ENCODE measurements at places on chromosomes 12 and 14.
A peak's percentile ranks its signal among the peaks of the same experiment; 100 is the strongest.

DNA sequence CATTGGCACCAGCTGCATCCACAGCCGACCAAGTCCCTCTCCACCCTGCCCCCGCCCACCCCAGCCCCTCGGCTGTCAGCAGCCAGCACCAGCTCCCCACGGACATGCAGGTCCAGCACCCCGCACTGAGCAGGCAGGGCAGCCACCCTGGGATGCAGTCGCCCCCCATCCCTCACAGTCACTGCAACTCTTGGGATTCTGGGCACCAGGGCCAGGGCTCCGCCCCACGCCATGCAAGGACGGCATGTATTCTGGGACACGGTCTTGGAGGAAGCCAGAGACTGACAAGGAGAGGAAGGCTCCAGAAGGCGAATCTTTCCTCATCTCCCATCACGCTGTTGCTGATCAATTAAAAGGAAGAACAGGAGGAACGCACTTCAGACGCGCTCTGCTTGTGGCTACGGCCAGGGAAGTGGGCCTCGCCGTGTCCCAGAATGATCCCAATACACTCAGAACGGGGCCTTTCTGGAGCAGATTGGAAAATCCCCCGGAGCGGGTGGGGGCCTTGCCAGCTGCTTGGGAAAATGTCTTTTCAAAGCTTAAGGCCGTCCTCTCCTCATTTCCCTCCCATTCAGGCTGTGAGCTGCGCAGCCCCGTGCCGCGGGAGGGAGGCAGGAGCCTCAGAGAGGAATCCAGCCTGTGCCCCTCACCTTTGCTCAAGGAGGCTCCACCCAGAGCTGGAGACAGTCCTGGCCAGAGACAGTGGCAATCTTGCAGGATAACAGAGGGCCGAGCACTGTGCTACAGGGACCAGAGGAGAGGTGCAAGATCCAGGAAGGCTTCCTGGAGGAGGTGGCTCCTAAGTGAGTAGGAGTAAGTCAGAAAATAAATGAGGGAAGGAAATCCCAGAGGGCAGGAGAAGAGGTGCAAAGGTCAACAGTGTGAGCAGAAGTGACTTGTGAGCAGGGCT lies 54.1 kb upstream of the DIO3 start:
- DNase-seq, result no peak

DNA sequence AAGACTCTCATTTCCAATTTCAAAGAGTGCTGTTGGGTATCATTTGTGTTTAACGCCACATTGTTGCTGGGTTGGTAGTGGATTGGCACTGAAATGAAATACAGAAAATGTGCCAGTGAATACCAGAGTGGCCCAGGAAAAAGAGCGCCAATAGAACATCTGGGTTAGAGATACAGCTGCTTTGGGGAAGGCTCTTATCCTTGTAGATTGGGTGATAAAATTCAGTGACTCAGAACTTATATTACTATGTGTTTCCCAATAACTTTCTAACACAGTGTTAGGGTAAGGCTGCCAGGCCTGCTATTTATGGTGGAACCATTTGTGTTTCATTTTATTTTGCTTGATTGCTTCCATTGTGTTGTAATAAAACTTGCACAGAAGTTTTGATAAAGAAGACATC lies 168.2 kb upstream of the SSTR1 start:
- no peak for DNase-seq

DNA sequence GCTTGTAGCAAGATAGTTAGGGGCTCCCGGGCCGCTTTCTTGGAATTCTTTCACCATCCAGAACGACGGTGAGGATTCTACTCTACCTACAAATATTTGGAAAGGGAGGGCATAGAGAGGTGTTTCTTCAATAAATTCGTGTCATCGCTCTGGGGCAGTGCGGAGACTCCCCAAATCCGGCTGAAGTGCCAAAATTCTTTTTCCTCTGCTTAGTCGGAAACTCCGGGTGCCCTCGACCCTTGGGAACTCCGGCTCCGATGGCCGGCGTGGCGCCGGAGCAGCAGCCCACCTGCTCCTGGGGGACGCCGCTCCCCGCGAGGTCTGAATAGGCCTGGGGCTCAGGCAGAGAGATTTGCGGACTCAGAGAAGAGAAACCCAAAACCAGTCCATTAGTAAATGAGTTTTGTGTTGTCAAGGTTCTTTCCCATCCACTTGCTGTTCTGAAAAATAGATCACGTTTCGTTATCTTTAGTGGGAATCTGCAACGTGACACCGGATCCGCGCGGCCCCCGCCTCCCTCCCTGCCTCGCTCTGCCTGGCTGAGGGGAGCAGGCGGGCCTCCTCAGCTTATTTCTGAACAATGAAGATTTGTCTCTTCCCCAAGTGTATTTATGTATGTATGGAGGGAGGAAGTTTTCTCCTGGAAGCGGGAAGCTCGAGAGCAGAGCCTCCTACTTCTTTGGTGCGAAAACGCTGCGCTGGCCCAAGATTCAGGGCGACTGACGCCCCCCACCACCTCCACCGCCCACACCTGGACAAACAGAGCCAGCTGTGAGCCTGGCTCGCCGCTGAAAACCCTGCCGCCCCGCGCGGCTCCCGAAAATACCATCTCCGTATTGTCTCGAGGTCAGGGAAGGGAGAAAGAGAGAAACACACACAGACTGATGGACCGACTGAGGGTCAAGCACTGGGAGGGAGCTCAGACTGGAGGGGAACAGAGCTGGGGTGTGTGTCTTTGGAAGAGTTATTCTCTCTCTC lies 3.7 kb upstream of the SIX1 start:
- no peak for DNase-seq

- peak; percentile 73 for DNase-seq
These were observed 9.3 kb upstream of the ESR2 start for GRCh38 chr14:64303471-64303917.

DNA sequence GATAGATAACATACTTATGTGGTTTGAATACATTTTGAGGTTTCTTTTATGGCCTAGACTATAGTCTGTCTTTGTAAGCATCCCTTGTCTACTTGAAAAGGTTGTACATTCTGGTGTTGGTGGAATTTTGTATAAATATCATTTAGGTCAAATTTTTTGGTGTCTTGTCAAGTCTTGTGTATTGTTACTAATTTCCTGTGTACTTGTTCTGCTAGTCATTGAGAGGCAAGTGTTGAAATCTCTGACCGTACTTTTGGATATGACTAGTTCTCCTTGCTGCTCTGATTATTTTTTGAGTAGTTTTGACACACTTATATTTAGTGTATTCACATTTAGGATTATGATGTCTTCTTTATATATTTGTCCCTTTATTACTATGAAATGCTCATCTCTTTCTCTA lies 219.6 kb downstream of the CCDC91 start:
- DNase-seq, result no peak

GRCh38 chr14:103731916-103732867 lies 16.6 kb downstream of the ZFYVE21 start:
- no peak for DNase-seq

- DNase-seq, result no peak
These were observed at the start of gene CLEC4A for GRCh38 chr12:8123124-8123912. TSS of gene CLEC4A (plus strand) at chr12:8123617. CDS start at chr12:8123879, 262 bp downstream.

GRCh38 chr12:47231456-47231855 lies 151.7 kb upstream of the AMIGO2 start:
- no peak for DNase-seq

GRCh38 chr12:62251609-62251958 lies 8.6 kb upstream of the USP15 start:
- no peak for DNase-seq

DNA sequence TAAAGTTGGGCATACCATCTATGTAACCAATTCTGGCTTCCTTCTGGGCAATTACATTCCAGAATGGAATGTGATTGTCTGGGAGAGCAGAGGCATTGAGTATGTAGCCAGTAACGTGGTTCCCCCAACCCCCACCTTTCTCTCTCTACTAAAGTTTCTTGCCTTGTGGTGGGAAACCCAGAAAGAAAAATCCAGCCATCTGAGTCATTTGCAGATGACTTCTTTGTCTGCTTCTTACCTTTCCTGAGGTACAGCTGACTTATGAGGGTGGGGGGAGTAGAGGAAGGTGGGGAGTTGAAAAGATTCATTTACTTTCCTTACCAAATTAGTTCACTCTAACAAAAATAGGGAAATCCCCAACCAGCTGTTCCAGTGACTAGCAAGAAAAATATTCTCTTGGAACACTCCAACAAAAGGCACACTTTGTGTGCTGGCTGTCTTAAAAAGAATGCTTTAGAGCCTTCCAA lies 112.1 kb upstream of the FRMD6 start:
- DNase-seq, result no peak

DNA sequence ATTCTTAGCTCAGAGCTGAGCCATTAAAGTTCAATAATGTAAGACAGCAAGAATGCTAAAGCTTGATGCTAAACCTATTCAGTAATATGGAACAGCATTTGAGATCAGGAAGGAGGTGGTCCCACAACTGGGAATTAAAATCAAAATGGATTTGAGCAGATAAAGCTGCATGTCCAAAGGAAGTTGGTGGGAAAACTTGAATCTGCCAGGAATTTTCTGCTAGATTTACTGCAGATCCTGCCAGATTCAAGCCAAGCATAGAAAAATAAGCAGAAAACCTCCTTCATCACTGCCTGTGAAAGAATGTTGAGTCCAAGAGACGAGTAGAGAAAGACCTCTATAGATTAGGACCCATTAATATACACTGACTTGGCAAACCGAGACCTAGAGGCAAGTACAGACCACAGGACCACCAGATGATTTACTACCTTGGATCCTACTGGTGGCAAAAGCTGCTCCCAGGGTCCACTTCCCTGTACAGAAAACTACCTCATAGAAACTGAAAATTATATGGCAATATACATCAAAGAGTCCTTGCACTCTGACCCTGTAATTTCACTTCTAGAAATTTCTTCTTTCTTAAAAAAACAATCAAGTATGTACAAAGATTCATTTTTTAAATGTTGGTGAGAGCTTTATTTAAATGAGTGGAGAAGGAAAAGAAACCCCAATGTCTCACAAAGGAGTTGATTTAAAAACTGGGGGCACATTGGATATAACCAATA lies 263.2 kb downstream of the DAD1 start:
- DNase-seq, result no peak

All from hematopoietic multipotent progenitor cell treated with erythropoietin and hydrocortisone succinate and interleukin-3 and kit ligand, for 8 days (in vitro differentiated cells).